ENCODE measurements at places on chromosomes 3 and 15.

DNA sequence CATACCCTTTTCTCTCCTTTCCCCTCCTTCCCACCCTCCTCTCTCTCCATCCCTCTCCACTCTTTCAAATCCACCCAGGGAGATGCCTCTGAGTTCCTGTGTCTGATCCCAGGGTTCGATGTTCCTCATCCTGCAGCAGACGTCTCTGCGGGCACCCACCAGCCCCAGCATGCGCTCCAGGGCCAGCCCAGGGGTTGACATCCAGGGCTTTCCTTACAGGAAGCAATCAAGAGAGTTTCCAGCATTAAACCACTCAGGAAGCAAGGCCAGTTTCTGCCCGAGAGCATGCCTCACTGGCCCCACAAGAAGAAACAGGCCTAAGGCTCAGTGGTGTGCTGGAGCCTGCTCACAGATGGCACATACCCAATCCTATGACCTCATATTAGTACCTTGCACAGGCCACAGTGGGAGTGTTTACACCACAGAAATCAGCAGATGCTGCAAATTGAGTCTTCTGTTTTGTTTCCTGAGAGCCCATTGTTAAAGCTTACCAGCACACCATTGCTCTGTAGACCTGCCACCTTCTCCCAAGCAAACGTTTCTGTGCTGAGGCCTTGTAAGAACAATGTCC lies 13.2 kb downstream of the SLC6A1 start:
- DNase-seq: no peak

DNA sequence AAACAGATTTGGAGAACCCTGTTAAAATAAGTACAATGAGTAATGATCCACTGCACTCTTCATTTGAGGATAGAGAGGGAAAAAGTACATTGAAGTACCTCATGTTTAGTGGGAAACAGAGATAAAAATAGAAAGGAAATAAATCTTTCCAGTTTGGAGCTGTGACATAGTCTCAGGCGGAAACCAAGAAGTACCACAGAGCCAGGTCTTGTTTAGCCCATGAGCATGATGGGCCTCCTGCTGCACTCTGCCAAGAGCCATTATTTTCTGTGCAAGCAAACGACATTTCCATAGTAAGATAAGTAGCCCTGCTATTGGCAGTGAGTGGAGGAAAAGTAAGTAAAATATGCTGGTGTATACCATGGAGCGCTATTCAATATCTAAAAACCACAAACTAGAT lies 796.1 kb downstream of the TBL1XR1 start:
- DNase-seq: no peak

GRCh38 chr3:182713743-182714517 lies 79.4 kb upstream of the ATP11B start:
- peak; percentile 71 for DNase-seq

- DNase-seq: no peak
These were observed 138.4 kb downstream of the MEIS2 start for GRCh38 chr15:36961956-36962355.

- peak; percentile 88 for DNase-seq
These were observed 216.1 kb downstream of the SLCO3A1 start for GRCh38 chr15:92069308-92070250.

- DNase-seq: no peak
These were observed 1.1 kb upstream of the LZTFL1 start for GRCh38 chr3:45842851-45843625.

DNA sequence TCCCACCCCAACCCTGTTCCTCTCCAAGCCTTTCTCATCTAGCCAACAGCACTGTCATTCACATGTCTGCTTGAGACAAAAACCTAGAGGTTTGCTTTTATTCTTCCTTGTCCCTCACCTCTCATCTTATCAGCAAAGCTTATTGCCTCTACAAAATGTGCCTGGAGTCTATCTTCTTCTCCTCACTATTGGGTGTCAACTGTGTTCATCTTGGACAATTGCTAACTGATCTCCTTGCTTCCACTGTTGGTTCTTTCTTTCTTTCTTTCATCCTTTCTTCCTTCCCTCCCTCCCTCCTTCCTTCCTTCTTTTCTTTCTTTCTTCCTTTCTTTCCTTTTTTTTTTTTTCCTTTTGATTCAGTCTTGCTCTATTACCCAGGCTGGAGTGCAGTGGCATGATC lies 48.2 kb downstream of the FOXL2 start:
- no peak for DNase-seq

DNA sequence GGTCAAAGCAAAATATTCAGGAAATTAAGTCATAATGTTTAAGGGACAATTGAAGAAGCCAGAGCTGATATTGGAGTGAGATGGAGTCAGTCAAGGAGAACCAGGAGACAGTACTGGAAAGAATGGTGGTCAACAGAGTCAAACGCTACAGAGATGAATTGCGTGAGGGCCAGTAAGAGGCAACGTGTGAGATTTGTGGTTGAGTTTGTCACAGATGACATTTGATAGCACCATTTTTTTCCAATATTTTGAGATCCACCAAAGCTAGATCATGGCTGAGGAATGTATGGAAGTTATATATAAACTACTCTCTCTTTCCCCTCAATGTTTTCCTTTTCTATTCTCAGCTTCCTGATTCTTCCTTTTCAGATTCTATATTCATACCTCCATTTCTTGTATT lies 375.1 kb upstream of the ROBO2 start:
- DNase-seq: no peak

GRCh38 chr3:27681249-27681748 lies 40.8 kb downstream of the EOMES start:
- DNase-seq: peak; percentile 70

GRCh38 chr15:87207990-87208580 lies 1048.5 kb downstream of the NTRK3 start:
- peak; percentile 50 for DNase-seq

DNA sequence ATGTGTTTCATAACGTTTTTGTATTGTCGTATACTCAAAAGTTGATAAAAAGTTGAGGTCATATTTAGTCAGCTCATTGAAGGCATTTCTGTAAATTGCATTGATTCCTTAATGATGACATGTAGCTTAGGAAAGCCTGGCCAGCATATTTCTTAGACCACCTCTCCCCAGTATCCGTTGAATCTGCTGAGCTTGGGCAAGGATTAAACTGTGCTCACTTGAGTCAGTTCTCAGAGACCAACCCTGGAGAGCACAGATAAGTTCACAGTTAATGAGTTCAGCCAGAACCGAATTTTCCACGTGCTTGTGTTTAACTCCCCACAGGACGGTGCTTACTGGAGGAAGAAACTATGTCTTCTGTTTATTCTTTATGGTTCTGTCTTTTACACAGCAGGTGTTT lies 132.7 kb downstream of the SLC25A26 start:
- DNase-seq: no peak

- DNase-seq: peak; percentile 71
These were observed 433.7 kb downstream of the MAGI1 start for GRCh38 chr3:65604863-65605526.

GRCh38 chr3:61682671-61683548 lies 121.5 kb downstream of the PTPRG start:
- peak; percentile 40 for DNase-seq

DNA sequence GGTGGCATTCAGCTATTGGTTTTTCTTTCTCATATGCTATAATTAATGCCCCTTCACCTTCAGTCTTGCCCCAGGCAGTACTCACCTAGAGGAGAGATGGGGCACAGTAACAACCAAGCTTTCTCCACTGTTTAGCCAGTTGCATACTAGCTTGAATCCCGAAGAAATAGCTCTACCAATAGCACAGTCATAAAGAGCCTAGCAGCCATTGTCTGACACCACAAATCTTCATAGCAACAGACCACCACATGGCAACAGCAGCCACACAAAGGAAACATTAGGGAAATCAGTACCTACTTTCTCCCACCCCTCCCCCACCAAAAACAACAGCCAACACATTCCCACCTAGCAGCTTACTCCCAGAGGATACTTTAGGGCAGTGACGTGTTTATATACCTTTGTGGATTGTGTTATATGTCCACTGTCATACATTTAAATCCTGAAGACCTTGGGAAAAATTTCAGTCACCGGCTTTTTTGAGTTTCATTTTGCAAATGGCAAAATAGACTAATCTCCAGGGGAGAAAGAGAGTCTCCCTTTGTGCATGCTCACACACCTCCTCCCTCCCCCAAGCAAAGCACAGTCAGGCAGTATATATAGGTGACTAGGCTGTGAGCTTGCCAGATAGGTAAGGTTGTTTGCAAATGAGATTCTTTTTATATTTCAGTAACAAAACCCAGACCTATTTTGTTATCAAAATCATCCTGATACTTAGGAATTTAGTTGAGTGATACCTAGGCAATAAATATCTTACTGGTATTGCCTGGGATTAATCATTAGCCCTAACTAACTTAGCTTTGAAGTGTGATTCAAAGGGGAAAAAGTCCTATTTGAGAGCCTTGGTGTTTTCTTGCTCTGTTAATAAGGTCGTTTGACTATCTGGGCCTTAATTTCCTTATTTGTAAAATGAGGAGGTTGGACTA lies 140.6 kb downstream of the RBPMS2 start:
- no peak for DNase-seq

GRCh38 chr3:16262174-16262573 lies 2.6 kb downstream of the DPH3 start:
- no peak for DNase-seq

GRCh38 chr3:53225181-53225580 lies 30.6 kb downstream of the TKT start:
- DNase-seq: no peak

- DNase-seq: no peak
These were observed 129.8 kb downstream of the MBNL1 start for GRCh38 chr3:152398495-152398894.

- DNase-seq: no peak
These were observed 124.4 kb downstream of the PTPRG start for GRCh38 chr3:61685755-61686154.

DNA sequence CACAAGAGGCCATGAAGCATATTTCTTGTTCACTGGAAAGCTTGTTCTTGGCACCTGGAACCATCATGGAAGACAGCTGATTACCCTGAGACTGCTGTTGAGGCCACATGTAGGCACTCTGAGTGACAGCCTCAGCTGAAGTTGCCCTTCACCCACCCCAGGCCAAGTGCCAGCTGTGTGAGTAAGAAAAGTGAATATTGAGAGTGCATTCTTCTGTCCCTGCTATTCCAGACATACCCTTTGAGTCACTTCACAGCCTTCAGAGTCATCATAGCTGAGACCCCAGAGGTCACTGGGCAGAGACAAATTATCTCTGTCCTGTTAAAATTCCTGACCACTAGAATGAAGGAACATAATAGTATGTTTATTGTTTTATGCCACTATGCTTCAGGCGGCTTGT lies 79.6 kb downstream of the NFKBIZ start:
- DNase-seq: peak; percentile 48

DNA sequence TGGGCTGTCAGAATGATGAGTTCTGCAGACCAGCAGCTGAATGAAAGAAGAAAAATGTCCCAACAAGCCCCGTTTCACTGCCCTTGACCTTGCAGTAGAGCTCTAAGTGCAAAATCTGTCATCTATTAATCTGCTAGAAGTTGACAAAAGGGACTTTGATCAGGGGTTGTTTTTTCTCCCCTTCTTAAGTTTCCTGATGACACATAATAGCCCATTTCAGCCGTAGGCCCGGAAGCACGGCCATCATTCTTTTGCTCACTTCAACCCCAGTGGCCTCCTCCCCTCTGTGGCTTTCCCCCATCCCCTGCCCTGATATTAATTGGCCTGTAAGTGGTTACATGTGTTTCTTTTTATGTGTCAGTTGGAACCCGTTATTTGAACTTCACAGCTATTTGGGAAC lies 298.9 kb downstream of the RPLP1 start:
- DNase-seq: no peak

DNA sequence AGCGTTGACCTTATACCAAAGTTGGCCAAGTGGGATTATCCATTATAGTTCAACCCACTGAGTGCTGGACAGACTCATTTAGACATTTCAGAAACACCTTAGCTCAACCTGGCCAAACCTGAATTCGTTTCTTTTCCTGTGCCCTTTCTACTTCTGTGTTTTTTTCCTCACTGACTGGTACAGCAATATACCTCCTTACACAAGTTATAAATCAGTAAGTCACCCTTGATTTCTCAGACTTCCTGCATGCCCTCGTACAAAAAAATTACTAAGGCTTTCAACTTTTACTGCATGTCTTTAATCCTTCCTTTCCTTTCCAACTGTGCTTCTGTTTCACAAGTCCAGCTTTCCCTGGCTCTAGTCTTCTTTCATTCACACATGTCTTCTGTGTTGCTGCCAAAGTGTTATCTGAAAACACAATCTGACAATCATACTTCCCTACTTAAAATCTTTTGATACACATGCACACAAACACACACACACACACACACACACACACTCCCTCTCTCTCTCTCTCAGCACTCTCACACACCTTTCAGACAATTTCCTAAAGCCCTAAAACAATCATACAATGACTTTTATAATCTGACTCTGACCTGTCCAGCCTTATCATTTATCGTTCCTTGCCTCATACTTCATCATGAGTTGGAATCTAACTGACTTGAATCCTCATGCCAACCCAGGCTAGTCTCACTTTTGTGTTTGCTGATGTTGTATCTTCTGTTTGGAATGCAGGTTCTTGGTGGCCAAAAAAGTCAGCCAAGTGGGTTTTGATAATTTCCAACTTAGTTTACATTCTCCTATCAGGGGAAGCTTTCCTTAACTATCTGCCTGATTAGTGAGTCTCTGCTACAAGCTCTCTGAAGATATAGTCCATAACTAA lies 436.4 kb downstream of the NAALADL2 start:
- DNase-seq: no peak

GRCh38 chr3:72679540-72680198 lies 168.6 kb downstream of the SHQ1 start:
- peak; percentile 71 for DNase-seq

DNA sequence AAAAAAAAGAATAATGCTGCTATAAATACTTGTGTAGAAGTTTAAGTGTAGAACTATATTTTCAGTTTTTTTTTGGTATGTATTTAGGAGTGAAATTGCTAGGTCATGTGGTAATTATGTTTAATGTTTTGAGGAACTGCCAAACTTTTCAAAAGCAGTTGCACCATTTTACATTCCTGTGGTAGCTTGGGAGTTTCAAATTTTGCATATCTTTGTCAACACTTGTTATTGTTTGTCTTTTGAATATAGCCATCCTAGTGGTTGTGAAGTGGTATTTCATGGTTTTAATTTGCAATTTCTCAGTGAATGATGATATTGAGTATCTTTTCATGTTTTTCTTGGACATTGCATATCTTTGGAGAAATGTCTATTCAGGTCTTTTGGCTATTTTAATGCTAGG lies 30.4 kb downstream of the SKIL start:
- DNase-seq: peak; percentile 11

GRCh38 chr3:55984626-55985025 lies 483.6 kb downstream of the ERC2 start:
- no peak for DNase-seq

GRCh38 chr15:86061581-86061980 lies 18.1 kb upstream of the AGBL1 start:
- DNase-seq: no peak

- no peak for DNase-seq
These were observed 30.5 kb downstream of the CA12 start for GRCh38 chr15:63351170-63351569.

GRCh38 chr15:60651734-60652141 lies 172.8 kb upstream of the ICE2 start:
- no peak for DNase-seq

- peak; percentile 74 for DNase-seq
These were observed 165.7 kb downstream of the GAP43 start for GRCh38 chr3:115788921-115789470.

GRCh38 chr3:61809879-61810278 lies 248.5 kb downstream of the PTPRG start:
- no peak for DNase-seq

GRCh38 chr3:111885578-111885977 lies 26.5 kb downstream of the PHLDB2 start:
- DNase-seq: no peak

GRCh38 chr3:194687638-194688199 lies 2.0 kb downstream of the FAM43A start:
- peak; percentile 64 for DNase-seq

Measured in AG20443 (cell line).